ENCODE measurements at places on chromosomes 6 and 20. TPM values are rescaled to one million over a fixed set of nuclear protein-coding genes. Genes with fewer than 3 reads are reported as not detected.

The OR2H2 gene
- total RNA-seq = not detected

The BTN1A1 gene
- not detected for total RNA-seq

The CCM2L gene
- total RNA-seq = 18.8 TPM

The ARMH2 gene
- 0.68 TPM for total RNA-seq

The ABHD16B gene
- not detected for total RNA-seq

The VGLL2 gene
- not detected for total RNA-seq

The AURKA gene
- total RNA-seq = 2.5 TPM

The BAG2 gene
- total RNA-seq = 5.1 TPM

The SPATA25 gene
- 1.1 TPM for total RNA-seq

The SF3B5 gene
- total RNA-seq = 112 TPM

The CD24 gene
- 33.1 TPM for total RNA-seq

The ATP6V1G2 gene
- total RNA-seq = 1.6 TPM

The DDX43 gene
- total RNA-seq = 1.9 TPM

The WFDC11 gene
- total RNA-seq = not detected

The ADTRP gene
- total RNA-seq = 42.5 TPM

The SNAP25 gene
- total RNA-seq = 0.65 TPM

Data from lower lobe of right lung (tissue), 2 donors.